C1 segment of cervical spinal cord (tissue), 14 donors: ENCODE measurements at places on chromosomes 12 and 14.

- no peak for DNase-seq
Observed at GRCh38 chr12:32322354-32322753, 77.0 kb upstream of the FGD4 start.

- DNase-seq, result no peak
Observed at GRCh38 chr12:12606781-12607589, 4.7 kb upstream of the CREBL2 start.

DNA sequence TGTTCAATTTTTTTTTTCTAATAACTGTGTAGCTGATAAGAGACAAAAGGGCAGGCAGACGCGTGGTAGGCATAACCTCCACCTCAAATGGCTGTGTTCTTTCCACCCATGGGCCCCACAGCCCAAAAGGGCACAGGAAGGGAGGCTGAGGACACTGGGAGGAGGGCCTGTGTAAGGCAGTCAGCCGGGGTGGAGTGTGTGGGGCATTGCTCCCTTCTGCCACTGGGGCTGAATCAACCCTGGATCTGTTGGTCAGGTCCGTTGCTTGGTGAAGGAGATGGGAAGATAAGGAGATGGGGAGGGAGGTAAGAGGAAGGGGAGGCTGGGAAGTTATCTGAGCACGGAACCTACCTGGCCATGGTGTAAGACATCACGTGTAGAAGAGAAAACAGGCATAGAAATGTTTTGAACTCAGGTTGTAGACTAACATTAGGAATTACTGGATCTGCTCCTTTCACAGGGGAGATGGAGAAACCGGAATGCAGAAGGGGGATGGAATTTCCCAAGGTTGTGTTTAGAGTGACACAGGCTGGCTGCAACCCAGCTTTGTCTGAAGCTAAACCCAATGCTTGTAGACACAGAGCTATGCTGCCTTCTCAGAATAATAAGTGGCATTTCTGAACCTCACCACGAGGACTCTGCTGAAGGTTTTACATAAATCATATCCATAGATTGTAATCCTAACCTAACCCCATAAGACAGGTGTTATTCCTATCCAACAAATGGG lies 138.5 kb upstream of the NOS1 start:
- no peak for DNase-seq

GRCh38 chr12:42090899-42091298 lies 53.8 kb downstream of the GXYLT1 start:
- no peak for DNase-seq

GRCh38 chr12:75315518-75315917 lies 14.6 kb downstream of the CAPS2 start:
- no peak for DNase-seq

- DNase-seq, result no peak
Observed at GRCh38 chr12:66049538-66050282, 80.8 kb downstream of the LLPH start.

- DNase-seq, result no peak
Observed at GRCh38 chr14:98162856-98163805, 1108.9 kb downstream of the BCL11B start.

DNA sequence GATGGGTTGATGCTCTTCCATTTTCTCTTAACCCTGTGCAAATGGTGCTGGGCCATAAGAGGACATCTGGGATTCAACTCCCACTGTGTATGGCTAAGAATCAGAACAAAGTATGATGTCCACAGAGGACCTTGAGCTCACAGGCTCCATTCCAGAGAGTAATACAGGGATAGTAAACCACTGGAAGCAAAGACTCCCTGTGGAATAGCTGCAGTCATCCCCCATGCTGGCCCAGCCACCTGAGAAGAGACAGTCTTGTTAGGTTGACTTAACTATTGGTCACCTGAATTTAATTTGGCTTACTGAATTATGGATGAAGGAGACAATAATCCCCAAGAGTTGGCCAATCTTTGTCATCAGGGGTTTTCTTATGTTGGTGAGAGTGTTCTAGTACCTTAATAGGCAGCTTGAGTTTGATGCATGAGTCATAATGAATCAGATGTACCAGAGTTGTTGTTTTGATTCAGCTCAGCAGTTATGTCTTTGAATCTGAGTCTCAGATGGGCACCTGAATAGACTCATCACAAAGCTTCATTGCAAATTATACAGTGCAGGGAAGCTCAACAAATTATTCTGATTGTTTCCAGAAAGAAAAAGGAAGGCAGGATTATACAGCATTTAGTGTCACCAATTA lies 122.7 kb downstream of the SSPN start:
- DNase-seq, result no peak

DNA sequence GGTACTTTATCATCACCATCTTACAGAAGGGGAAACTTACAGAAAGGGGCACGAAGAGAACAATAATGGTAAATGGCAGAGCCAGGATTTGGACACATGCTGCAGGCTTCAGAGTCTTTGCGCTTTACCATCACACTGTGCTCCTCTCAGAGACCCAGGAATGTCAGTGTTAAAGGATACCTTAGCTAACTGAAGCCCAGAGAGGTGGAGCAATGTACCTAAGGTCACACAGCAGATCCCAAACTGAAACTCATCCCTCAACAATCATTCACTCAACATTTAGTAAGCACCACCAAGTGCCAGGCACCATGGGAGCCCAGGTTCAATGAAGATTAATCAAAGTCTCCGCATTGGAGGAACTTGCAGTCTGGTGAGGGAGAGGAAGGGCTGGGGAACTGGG lies 8.0 kb upstream of the KRT78 start:
- no peak for DNase-seq

DNA sequence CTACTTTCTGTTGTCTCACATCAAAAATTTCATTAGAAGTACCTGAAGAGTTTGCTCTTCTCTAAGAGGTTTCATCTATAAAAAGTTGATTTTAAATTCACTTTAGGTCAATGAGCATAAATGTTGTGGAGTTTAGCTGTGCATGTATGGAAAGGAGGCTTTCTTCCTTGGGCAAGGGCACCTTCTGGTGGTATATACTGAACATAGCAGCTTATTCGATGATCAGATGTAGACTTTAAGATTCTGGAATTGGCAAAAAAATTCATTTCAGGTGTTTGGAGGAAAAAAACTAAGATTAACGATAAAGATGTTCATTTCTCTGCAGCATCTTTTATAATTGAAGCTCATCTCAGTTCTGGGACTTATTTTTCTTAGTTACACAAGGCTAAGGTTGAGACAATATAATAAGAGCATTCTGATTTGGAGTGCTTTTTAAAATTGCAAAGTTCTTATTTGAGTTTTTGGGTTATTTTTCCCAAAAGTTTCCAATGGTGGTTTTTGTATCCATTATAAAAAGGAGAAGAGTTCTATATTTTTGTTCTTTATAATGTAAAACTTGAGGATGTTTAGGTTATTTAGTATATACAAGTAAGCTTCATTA lies 46.8 kb downstream of the TMEM117 start:
- DNase-seq, result peak; percentile 4

DNA sequence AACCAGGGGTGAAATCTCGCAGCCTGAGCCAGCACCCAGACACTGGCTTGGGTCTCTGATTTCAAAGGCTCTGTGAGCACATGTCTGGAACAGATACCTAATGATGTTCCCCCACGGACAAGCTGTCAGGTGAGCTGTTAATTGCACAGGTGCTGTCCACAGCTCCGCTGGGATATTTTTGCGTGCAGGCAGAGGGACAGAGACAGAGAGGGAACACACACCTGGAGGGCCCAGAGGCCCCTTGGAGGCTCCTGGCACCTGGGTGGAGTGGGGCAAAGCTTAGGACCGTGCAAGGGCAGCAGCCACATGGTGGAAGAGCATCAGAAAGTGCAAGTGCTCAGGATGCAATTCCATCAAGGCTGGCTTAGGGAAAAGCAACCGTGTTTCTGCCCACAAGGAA lies 57.3 kb downstream of the ARL6IP4 start:
- no peak for DNase-seq

DNA sequence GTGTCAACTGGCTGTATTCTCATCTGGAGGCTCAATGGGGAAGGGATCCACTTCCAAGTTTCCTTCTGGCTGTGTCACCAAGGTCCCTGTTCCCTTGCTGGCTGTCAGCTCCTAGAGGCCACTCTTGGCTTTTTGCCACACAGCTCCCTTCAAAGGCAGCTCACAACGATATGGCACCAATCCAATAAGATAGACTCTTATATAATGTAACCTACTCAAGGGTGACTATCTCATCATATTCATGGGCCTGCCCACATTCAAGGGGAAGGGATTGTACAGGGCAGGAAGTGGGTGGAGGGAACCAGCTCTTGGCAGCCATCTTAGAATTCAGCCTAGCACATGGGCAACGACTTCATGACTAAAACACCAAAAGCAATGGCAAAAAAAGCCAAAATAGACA lies 98.7 kb upstream of the PLXNC1 start:
- DNase-seq, result no peak

- no peak for DNase-seq
Observed at GRCh38 chr12:123497065-123497464, 36.5 kb downstream of the RILPL1 start.

- no peak for DNase-seq
Observed at GRCh38 chr14:27863166-27863565, 903.4 kb upstream of the FOXG1 start.

- no peak for DNase-seq
Observed at GRCh38 chr12:1083151-1083888, 92.3 kb downstream of the ERC1 start.

- DNase-seq, result no peak
Observed at GRCh38 chr12:30836656-30837445, 82.1 kb upstream of the CAPRIN2 start.

GRCh38 chr12:53101266-53101665 lies 2.0 kb upstream of the SOAT2 start:
- DNase-seq, result no peak

DNA sequence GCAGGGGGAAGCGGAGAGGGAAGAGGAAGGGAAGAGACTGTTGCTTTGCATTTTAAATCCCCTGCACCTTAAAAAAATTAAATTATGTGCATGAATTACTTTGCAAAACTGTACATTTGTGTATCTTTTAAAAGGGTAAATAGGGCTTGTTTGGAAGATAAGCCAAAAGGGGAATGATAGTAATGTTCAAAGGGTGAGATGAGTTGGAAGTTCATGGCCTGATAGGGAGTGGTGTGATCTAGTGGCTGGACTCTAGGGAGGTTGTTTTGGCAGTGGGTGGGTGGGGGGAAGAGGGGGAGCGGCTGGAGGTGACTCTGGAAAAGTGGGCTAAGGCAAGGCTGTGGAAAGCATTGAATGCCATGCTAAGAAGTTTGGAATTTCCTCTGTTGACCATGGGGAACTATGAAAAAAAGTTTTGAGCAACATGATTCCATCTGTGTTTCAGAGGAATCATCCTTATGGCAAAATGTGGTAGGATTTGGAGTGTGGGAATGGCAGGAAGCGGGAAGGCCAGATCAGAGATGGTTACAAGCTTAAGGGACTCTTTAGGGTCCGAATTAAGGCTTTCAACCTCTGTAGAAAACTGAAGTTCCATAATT lies 25.5 kb upstream of the EMP1 start:
- no peak for DNase-seq

DNA sequence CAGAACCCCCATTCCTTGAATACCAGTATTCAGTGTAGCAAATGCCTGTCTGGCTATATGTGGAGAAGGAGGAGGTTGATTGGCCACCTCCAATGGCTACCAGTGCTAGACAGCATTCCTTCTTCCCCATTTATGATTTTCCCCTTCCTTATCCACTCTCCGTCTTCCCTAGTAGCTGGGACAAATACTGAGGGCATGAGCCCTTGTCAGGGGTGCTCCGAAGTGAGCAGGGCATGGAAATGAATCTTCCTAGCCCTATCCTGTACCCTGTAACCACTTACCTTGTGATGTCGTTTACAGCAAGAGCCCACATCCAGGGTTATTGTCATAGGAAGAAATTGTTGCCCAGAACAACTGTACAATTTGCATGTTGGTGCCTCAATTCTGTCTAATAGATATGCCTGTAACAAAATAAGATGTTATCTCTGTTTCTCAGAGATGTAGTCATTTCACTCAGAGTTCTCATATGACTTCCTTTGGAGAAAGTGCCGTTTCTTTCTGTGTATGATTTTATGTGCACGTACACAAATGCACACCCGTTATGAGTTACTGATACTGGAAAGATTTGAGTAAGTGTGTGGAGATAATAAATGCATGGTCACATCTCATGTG lies 423.7 kb downstream of the EGLN3 start:
- no peak for DNase-seq

- no peak for DNase-seq
Observed at GRCh38 chr12:46744283-46744682, 81.5 kb downstream of the SLC38A4 start.

- DNase-seq, result peak; percentile 15
Observed at GRCh38 chr12:108519558-108519957, 4.5 kb downstream of the FICD start.

GRCh38 chr12:118430516-118430915 lies 54.2 kb downstream of the SUDS3 start:
- no peak for DNase-seq

- DNase-seq, result no peak
Observed at GRCh38 chr12:22284871-22285270, 49.6 kb downstream of the ST8SIA1 start.

DNA sequence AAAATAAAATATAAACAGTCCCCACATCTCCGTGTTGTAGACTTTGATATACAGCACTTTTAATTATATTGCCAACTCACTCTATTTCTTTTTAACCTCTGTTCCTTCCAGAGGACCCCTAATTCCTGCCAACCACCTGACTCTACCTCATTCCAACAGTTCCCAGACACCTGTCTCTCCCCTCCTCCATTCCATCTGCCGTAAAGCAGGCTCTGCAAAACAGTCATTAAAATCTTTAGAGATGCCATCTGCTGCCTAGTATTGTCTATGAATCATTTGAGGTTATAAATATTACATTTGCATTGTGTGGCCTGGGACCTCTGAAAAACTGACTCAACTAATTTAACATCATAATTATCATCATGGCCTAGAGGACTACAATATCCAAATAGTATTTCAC lies 148.8 kb upstream of the DCN start:
- DNase-seq, result no peak

DNA sequence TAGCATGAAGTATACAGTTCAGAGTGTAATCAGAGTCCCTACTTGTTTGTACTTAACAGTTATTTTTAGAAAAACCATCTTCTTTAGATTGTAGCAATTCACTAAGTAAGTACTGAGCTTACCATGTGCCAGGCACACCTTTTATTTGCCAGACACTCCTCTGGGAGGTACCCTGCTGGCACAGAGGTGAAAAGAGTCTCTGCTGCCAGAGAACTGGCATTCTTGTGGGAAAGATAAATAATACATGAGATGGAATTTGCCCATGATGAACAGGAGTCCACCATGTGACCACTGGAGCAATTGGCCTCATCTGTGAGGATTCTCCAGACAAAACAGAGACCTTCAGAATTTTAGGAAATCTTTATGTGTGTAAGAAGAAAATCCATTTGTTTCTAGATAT lies 199.3 kb upstream of the SLC16A7 start:
- no peak for DNase-seq

- no peak for DNase-seq
Observed at GRCh38 chr14:73209953-73210352, 27.4 kb upstream of the PAPLN start.
